A549 treated with dexamethasone at 1 μM for 4 hours (cell line): ENCODE measurements at places on chromosomes 5 and 9. TPM values are rescaled to one million over a fixed set of nuclear protein-coding genes. Genes with fewer than 3 reads are reported as not detected.

The WNK2 gene
- 4.6 to 7.9 TPM (median 6.8 TPM) in 5 replicates for total RNA-seq

The CMYA5 gene
- 0.08 to 0.28 TPM (median 0.09 TPM) in 5 replicates for total RNA-seq

The GABRA6 gene
- not detected in 5 replicates for total RNA-seq

The PPP2CA gene
- 206 to 273 TPM (median 268 TPM) in 5 replicates for total RNA-seq

The CFAP77 gene
- 0.05 to 0.22 TPM (median 0.07 TPM) in 3 of 5 replicates, not detected in the others for total RNA-seq

The AMACR gene
- 14.1 to 17.0 TPM (median 15.1 TPM) in 5 replicates for total RNA-seq

The POU5F2 gene
- 0.01 to 0.02 TPM (median 0.01 TPM) in 3 of 5 replicates, not detected in the others for total RNA-seq

The PCDHB6 gene
- total RNA-seq, result 0.74 to 1.2 TPM (median 0.88 TPM) in 5 replicates

The CATSPER3 gene
- total RNA-seq, result 0.21 to 0.49 TPM (median 0.37 TPM) in 5 replicates

The PHF24 gene
- total RNA-seq, result 0.08 to 0.19 TPM (median 0.14 TPM) in 5 replicates

The SRA1 gene
- 37.0 to 43.4 TPM (median 40.9 TPM) in 5 replicates for total RNA-seq
